ENCODE measurements at places on chromosomes 3 and 15.

DNA sequence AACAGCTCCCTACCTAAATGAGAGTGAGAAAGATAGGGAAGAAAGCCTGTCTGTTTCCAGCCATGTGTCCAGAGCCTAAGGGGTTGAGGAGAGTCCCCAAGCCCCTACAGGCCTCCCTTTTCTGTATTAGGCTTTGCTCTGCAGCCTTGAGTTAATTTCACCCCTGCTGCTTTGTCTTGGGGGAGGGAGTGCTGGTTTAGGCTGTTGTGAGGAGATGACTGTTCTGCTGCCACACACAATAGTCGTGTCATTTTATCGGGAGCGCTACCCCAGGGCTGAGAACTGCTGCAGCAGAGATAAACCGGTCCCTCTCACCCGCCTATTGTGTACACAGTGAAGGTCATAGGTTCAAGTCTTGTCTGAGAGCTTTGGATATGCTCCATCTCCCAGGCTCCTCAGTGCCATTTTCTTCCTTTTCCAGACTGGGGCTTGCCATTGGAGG lies 1.4 kb downstream of the ZNF609 start:
- DNase-seq: peak; percentile 86

- no peak for DNase-seq
Measured at GRCh38 chr15:66945842-66946241, 119.6 kb upstream of the SMAD3 start.

DNA sequence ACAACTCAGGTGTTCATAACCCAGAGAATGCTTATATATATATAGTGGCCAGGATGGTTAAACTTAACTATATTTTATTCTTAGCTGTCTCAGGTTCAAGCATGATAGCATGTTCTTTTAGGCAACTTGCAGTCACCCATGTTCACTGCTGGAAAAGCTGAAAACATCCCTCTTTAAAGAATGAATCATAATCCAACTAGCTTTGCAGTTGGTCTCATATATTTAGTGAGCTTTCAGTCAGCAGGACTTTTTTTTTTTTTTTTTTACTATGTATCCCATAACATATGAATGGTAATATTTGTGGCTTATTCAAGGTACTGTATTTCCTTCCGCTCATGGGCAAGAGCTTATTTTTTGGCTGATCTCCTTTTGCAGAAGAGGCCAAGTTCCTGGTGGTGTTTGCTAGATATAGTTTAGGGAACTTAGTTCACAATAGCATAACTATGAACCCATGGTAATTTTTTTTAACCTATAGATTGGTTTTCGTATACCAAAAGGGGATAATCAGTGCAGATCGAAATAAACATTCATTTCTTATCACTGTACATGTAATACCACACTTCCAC lies 77.6 kb downstream of the CMSS1 start:
- no peak for DNase-seq

DNA sequence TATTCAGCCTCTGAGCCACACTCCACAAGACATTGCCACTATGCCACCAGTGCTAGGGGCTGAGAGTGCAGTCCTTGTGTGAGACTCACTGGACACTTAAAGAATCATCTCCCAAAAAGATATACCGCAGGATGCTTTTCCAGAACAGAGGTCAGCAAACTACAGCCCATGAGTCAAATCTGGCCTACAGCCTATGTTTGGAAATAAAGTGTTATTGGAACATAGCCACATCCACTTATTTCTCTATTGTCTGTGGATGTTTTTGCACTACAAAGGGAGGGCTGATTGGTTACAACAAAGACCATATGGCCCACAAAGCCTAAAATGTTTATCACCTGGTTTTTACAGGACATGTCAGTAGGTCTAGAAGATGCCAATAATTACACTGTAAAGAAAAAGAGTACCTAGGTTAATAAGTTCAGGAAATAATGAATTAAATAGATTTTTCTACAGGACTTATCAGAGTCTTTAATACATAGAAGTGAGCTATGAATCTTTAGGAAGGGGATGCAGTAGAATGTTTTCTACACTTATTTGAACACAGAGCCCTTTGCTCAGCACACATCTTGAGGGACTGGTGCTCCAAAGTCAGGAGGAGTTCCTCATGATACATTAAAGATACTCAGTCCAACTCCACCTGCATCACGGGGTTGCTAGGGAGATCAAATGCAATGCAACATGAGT lies 26.3 kb downstream of the SRGAP3 start:
- no peak for DNase-seq

GRCh38 chr3:174436367-174436766 lies 422.8 kb upstream of the NAALADL2 start:
- peak; percentile 6 for DNase-seq
